Stimulated activated CD4-positive, alpha-beta T cell treated with anti-CD3 and anti-CD28 coated beads, Interleukin-1b, Interleukin-23, amount 100 ng/mL, for 1 hour (primary cell): ENCODE measurements at places on chromosomes 6 and 20.

DNA sequence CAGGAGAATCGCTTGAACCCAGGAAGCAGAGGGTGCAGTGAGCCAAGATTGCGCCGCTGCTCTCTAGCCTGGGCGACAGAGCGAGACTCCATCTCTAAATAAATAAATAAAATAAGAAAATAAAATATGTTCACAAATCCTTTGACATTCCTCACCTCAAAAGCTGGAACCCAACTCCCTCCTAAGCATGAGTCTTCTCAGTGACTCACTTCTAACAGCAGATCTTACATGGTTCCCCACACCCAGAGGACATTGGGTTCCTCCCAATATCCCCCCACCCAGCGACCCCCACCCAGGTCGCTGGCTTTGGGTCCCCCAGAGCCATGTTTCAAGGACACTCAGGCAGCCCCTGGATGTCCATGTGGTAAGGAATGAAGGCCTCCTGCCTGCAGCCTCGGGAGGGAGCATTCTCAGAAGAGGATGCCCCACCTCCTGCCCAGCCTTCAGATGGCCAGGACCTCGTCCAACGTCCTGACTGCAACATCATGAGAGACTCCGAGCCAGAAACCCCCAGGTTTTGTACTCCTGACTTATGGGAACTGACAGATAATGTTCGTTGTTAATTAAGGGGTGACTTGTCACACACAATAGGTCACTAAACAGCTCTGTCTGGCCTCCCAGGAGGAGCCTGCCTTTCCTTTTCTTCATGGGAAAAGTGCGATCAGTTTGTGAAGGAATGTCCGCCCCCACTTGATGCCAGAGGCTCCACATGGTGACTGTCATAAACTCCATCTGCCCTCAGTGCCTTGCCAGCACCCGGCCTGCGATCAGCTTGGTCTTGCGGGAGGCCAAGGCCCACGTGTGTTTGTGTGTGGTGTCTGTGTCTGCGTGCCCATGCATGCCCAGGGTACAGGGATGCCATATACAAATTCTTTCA, 10.1 kb upstream of the GMEB2 start:
- no peak for DNase-seq

DNA sequence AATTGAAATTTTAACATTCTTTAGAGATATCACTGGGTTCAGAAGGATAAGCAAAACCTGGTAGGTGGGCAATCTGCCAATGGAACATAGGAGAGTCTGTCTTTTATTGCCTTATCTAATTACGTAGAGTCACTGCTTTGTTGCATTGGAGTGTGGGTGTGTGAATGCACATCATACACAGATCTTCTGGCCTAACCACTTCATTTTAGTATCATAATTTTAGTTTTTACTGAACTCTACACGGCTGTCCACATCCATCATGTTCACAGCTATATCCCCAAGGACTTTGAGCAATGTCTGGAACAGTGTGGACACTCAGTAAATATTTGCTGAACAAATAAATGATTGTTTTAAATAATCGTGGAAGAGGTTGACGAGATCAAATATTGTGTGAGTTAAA, 104.6 kb upstream of the AKIRIN2 start:
- DNase-seq: no peak

DNA sequence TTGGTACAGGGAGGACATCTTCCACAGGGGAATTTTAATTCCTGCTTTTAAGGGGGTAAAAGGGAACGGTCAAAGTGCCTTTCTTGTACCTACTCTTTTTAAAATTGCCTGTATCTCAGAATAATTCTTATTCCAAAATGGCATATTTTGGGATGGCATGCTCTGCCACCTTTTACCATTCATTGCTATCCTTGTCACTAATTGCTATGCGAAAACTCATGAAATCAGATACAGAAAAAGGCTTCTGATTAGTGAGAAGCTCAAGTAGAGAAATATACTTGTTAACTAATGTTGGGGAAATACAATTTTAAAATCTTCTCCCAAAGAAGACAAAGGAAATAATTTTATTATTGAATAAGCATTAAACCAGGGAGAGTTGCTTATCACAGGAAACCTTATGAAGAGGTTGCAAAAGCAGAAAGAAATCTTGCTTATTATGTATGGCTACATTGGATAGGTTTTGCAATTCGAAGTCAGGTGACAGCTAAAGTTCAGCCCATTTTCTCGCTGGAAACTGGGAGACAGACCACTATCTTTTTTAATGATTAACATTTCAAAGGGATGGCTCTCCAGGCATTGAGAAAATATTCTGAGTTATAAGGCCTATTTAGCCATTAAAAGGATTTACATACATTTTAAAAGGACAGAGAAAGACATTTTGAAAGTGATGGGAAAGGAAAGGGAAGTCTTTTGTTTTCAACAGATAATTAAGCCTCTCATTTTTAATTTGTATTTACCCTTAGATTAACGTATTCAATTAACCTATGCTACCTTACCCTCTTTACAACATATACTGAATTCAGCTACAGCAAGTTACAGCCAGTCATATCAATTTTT, 110.3 kb upstream of the PRSS16 start:
- DNase-seq: no peak

GRCh38 chr6:79066330-79066729, 11.7 kb downstream of the PHIP start:
- no peak for DNase-seq

DNA sequence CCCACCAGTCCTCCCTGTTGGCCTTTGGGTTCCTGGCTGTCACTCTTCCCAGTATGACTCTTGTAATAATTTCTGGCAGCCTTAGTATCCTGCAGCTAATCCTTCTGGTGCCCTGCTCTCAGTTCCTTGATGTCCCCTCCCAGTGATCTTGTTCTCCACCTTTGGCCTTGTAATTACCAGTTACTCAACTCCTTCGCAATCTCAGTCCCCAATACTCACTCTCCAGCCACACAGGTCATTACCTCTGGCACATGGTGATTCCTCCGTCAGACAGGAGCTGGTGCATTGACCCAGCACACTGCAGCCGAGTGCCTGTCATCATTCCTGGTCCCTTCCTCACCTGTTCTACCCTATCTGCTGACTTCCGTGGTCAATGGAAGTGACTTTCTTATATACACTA, 101.4 kb downstream of the FAM120B start:
- DNase-seq: no peak
